ENCODE measurements at places on chromosomes 5 and 9.
A peak's percentile ranks its signal among the peaks of the same experiment; 100 is the strongest.

- no peak for DNase-seq
Measured at GRCh38 chr5:139301808-139302499, 8.4 kb downstream of the MATR3 start.

DNA sequence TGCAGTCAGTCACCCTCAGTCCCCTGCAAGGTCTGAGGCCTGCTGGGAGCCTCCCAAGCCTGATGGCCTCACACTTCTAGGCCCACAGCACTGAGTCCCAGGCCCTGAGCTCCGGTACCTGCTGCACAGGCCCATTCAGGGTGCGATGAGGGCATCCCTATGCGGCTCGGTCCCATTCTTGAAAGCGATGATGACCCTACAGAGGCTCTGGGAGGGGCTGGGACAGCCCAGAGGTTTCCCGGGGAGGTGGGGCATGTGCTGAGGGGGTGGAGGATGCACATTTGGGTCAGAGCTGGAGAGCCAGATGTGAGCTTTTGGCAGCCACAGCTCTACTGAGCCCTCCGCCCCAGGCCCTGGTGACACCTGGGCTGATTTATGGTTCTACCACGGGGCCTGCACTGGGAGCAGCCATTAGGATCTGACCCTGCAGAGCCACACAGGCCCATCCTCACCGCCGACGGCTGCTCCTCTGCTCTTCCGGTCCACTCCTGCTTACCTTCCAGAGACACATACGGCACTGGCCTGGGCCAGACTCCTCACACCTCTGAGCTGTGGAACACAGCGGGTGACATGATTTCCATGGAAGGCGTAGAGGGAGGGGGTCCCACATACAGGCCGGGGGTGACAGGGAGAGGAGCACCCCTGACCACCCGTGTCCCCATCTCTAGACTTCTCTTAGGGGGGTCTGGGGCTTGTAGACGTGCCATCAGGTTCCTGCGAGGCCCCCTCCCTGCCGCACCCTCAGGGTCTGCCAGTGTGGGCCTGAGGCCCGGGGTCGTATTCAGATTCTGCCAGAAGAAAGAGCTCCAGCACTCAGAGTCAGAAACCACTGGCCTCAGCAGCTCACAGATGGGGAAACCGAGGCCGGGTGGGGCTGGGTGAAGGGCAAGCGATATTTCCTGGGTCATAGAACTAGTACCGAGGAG lies 53.4 kb downstream of the COL23A1 start:
- no peak for DNase-seq

DNA sequence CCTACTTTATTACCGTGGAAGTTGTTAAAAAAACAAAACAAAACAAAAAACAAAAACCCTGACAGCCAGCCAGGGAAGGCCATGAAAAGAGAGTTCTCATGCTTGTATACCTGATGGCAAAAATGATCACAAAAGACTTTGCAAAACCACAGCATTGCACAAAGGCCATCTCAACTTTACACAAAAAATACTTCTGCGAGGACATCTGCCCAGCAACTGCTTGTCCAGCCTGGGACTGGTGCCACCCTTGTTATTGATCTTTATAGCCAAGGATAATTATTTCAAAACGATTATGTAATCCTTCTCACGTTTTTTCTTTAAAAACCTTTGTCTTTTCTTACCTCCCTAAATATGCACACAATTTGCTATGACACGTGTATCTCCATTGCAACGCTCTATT lies 42.2 kb upstream of the SLC28A3 start:
- DNase-seq, result no peak

DNA sequence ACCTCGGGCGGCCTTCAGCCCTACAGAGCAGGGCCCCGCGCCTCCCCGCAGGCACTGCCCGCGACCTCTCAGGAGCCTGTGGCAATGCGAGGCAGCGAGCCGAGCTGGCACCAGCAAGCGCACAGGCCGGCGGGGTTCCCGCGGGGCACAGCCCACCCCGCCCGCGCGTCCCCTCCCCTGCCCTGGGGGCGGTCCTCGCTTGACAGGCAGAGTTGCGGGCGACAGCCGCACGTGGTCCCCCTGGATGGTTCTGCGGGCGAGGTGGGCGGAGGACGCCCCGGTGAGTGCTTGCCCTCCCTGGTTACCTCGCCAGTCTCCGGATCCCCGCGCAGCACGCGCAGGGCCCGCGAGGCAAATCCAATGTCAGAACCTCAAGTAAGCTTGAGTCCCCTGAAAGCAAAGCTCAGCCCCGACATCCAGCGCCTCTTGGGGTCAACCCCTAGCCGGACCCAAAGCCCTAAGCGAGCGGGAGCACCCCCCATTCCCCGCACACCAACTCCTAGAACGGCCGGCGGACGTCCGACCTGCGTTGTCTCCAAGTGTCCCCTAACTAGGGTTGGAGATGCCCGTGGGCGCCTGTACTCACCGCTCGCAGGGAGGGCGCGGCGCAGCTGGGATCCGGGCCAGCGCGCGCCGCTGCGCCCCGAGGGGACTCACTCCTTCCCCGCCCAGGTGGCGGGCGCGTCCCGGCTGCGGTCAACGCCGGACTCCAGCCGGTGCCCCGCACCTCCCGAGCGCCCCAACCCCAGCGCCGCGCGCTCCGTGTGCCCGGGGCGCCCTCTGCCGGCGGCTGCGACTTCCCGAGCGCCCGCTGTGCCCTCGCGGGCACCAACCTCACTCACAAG lies at the start of gene DRD1:
TSS of gene DRD1 (minus strand) at position 123 of the 845 bp plus-strand sequence. CDS start 1,083 bp downstream, outside the sequence.
- DNase-seq, result peak; percentile 75

GRCh38 chr5:76590027-76590426 lies 33.2 kb downstream of the F2RL2 start:
- no peak for DNase-seq

GRCh38 chr5:65722575-65723403 lies 784 bp downstream of the NLN start:
- DNase-seq, result peak; percentile 77

DNA sequence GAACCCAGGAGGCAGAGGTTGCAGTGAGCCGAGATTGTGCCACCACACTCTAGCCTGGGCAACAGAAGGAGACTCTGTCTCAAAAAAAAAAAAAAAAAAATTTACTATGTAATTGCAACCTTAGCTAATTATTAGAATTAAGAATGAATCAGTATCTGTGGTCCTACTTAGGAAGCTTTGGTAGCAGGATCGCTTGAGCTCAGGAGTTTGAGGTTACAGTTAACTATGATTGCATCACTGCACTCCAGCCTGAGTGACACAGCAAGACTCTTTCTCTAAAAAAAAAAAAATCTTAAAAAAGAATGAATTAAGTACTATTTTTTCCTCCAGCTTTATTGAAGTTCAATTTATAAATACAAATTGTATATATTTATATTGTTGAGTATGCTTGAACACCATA lies 16.7 kb downstream of the NDUFAF2 start:
- DNase-seq, result no peak

DNA sequence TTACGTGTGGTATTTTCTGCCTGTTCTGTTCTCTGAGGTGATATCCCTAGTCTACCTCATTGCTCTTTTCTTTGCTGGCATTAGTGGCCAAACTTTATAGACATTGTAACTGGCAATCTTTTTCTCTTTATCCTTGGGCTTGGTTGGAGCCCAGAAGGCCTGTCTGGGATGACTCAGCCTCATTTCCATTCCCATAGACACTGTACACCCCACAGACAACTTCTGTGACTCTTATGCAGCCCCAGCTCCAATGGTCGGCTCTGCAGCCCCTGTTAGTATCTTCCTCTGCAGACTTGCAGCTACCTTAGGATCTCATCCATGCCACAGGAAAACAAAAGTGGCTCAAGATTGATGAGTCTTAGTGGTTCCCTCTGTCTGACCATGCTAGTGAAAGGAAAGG lies 79.8 kb downstream of the CFAP95 start:
- no peak for DNase-seq

GRCh38 chr5:11069041-11069440 lies 308.0 kb upstream of the DAP start:
- no peak for DNase-seq

- DNase-seq, result no peak
Measured at GRCh38 chr9:20139763-20140290, 351.0 kb upstream of the SLC24A2 start.

DNA sequence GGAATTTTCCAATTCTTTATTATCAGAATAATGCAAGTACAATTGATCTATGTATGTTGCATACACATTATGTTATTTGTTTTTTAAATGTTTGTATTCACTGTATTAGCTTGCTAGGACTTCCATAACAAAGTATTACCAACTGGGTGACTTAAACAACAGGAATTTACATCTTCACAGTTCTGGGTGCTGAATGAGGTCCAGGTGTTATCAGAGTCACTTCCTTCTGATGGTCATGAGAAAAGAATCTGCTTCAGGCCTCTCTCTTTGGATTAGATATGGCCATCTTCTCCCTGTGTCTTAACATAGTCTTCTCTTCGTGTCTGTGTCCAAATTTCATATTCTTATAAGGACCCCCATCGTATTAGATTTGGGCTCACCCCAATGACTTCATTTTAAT lies 229.1 kb upstream of the TRPC7 start:
- DNase-seq, result no peak

DNA sequence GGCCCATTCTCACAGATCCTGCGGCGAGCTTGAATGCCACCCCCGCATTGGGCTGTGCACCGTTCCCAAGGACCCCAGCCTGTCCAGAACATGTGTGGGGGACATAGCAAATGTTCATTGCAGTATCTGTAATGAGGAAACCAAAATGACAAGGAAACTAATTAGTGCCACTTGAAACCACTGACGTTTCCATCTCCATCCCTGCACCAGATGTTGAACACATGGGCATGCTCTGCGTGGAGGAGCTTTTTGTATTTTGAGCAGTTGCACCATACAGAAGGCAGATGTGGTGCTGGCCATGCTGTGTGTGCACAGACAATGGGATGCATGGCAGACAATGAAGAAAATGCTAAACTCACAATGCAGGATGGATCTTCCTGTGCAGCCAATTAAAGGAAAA lies 437.7 kb downstream of the SEMA5A start:
- no peak for DNase-seq

DNA sequence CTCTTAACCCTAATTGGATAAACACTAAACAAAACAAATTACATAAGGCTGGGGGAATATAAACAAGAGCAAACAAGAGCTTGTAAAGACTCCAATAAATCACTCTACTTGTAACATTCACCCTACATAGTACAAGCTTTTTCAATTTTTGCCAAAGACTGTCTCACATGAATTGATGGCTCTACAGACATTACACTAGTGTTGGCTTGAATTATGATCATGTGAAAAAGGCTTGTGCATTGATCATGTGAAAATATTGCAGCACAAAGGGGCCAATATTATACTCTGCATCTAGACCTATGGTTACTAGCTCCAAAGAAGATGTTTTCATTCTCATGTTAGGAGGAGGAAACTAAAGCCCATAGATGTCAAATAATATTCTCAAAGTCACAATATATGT lies 212.6 kb downstream of the MCTP1 start:
- DNase-seq, result no peak

DNA sequence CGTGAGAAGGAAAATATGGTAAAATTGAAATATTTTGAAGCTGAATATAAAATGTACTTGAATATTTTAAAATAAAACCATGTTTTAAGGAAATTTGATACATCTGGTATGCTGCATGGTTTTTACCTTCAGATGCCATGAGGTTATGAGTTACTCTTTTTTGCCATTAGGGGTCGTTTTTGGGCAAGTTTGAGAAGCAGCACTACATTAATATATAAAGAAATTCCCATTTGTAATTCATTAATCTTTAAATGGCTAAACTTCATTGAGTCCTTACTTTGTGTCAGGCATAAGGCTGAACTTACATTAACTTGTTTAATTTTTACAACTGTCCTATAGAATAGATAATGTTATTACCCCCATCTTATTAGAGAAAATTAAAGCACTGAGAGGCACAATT lies 152.3 kb downstream of the KDM4C start:
- no peak for DNase-seq

- no peak for DNase-seq
Measured at GRCh38 chr9:121819428-121820231, 168.2 kb downstream of the DAB2IP start.

GRCh38 chr9:130193531-130194377 lies 21.6 kb downstream of the NCS1 start:
- peak; percentile 72 for DNase-seq

GRCh38 chr5:61625681-61626621 lies 293.9 kb downstream of the ZSWIM6 start:
- peak; percentile 91 for DNase-seq

DNA sequence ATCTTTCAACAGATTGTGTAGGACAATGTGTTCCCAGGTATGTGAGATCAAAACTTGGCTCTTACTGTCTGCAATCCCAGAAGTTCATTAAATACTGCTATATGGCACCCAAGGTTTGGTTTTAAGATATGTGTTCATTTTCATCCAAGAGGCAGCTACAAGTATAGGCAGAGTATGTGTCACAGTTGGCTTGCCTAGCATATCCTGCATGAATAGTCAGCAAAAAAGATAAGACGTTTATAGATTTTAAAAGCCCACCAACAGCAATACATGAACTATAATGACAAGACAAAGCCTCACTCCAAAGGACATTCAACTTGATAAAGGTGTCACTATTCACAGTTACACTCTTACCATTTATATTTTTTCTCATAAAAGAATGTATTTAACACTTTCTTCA lies 99.1 kb downstream of the BNC2 start:
- DNase-seq, result no peak

DNA sequence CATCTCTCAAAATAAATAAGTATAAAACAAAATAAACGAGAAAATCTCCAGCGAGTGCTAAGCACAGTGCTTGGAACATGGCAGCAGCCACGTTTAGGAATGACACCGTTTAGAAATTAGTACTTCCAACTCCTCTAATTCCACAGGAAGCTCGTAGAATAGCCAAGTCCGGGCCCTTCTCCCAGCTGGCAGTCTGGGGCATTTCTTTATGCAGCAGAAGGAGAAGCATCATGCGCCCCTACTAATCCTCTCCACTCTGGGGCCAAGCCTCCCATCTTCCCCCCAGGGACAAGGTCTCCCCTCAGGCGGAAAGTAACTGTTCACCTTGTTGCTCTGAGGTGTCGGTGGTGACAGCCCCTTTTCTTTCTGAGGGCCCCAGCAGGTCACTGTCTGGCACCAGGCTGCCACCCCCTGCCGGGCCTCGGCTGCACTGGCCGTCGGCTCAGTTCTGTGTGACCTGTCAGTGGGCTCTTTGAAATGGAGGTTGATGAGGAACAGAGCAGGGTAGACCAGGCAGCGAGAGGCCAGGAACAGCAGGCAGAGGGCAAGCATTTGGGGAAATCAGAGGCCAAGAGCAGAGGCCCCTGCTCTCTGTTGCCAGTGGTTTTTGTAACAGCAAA lies 113.5 kb upstream of the WWC1 start:
- no peak for DNase-seq

GRCh38 chr9:91181541-91181940 lies 180.2 kb downstream of the AUH start:
- DNase-seq, result no peak

DNA sequence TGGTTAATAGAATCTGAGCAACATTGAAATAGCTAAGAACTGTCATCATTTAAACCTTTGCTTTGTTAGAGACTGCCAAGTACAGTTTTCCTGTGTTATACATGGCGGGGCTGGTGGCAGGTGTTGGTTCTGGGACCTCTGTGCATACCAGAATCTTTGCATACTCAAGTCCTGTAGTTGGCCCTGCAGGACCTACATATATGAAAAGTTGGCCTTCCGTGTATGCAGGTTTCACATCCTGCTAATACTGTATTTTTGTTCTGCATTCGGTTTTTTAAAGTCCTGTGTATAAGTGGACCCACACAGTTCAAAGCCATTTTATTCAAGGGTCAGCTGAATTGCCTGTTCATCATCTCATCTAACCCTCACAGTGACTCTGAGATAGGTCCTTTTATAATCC lies 36.4 kb downstream of the LARP1 start:
- no peak for DNase-seq

GRCh38 chr9:71036501-71036900 lies 84.9 kb downstream of the TRPM3 start:
- no peak for DNase-seq

Measured in right kidney (tissue), 9 donors.